ENCODE measurements at places on chromosomes 16 and 17. TPM values are rescaled to one million over a fixed set of nuclear protein-coding genes. Genes with fewer than 3 reads are reported as not detected.
A peak's percentile ranks its signal among the peaks of the same experiment; 100 is the strongest.

DNA sequence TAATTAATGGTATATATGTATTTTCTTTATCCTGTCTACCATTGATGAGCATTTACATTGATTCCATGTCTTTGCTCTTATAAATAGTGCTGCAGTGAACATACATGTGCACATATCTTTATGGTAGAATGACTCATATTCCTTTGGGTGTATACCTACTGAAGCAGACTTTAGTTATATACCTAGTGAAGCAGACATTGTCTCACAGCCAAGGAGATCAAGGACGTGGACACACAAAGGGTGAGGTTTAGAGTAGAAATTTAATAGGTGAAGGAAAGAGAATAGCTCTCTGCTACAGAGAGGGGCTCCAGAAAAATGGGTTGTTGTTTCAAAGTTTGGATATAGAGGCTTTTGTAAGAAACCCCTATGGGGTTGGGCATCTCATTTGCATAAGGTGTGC is 700.3 kb downstream of the CDH11 start:
- peaks cover 3% of the 10 kb centered on the region for H3K4me1 ChIP-seq
- no peaks in the 10 kb centered on the region for H3K27me3 ChIP-seq
- no peaks in the 10 kb centered on the region for H3K36me3 ChIP-seq
- H3K4me3 ChIP-seq = no peak overlapping the region
- DNase-seq = no peak
- H3K27ac ChIP-seq = no peak overlapping the region

- H3K36me3 ChIP-seq = no peaks in the 10 kb centered on the region
- no peak for DNase-seq
- H3K27me3 ChIP-seq = no peaks in the 10 kb centered on the region
- no peak overlapping the region for H3K4me3 ChIP-seq
Observed at GRCh38 chr16:25799816-25800215, 108.1 kb downstream of the HS3ST4 start.

GRCh38 chr17:48735062-48735351 is 6.5 kb upstream of the HOXB13 start:
- DNase-seq = peak; percentile 70
- H3K4me3 ChIP-seq = peak overlapping the region; percentile 65
- H3K4me1 ChIP-seq = peaks cover 77% of the 10 kb centered on the region
- no peaks in the 10 kb centered on the region for H3K36me3 ChIP-seq

DNA sequence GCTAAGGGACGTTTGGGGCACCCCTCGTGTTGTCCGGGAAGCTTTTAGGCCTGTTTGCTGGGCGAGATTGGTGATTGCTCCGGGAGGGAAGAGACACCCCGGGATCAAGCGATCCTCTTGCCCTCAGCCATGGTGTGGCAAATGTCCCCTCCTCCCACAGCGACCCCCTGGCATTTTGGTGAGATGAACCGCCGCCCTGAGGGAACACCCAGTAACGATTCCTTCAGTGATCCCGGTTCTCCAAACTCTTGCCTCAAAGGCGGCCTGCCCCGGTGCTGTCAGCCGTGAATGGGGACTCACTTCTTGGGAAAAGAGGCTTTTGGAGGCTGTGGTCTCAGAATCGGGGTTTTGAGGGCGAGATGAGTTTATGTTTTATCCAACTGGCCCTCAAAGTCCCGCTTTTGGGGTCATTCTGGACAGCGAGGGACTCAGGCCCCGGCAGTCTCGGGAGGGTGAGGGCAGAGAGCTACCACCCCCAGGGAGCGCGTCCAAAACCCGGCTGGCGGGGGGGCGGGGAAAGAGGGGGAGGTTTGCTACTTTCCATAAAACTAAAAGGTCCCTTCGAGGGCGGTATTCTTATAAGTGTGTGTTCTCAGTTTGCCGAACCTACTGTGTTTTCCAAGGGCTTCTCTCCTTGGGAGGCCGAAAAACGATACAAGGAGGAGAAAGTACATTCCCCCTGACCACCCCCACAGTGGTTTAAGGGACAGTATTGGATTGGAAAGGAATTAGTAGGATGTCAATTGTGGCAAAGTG is 232.7 kb downstream of the MRTFB start:
- H3K4me3 ChIP-seq = peak overlapping the region; percentile 90
- peaks cover 43% of the 10 kb centered on the region for H3K4me1 ChIP-seq
- H3K27me3 ChIP-seq = no peaks in the 10 kb centered on the region
- no peak overlapping the region for H3K27ac ChIP-seq
- H3K36me3 ChIP-seq = no peaks in the 10 kb centered on the region

DNA sequence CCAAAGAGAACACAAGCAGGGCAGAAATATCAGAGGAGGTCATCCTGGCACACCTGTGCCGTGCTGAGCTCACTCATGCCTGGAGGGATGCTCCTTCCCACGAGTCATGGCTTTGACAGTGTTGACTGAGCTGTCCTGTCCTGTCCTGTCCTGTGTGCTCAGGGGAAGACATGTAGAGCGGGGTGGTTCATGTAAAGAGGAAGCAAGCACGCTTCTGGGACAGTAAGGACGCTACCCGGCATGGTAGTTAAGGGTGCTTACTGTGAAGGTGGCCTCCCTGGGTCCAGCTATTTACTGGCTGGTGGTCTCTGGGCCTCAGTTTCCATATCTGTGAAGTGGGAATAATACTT is 398 bp downstream of the LGALS9 start:
- DNase-seq = no peak
- H3K27ac ChIP-seq = no peak overlapping the region
- no peaks in the 10 kb centered on the region for H3K27me3 ChIP-seq
- H3K4me3 ChIP-seq = no peak overlapping the region

DNA sequence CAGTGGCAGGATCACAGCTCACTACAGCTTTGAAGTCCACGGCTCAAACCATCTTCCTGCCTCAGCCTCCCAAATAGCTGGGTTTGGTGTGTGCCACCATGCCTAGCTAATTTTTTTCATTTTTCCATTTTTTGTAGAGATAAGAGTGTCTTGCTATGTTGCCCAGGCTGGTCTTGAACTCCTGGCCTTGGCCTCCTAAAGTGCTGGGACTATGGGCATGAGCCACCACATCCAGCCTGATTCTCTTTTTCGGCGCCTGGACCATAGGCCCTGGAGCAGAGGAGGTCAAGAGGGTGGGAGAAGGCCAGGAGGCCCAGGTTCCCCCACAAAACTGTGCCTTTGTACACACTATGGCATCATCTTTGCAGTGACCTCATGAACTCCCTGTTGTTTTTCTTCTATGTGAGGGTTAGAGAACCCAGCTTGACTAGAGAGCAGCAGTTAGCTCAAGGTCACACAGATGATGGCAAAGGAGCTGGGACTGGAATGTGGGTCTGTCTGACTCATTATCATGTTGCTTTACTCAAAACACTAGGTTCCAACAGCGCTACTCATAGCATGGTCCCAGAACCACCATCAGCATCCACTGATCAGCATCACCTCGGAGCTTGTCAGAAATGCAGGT is 16.3 kb downstream of the SCN4A start:
- DNase-seq = no peak
- H3K36me3 ChIP-seq = no peaks in the 10 kb centered on the region
- H3K27ac ChIP-seq = no peak overlapping the region
- no peaks in the 10 kb centered on the region for H3K4me1 ChIP-seq

SOST gene
- not detected for total RNA-seq

Data from PC-3 (cell line).